H1 (cell line): ENCODE measurements at places on chromosomes 6 and 20. TPM values are rescaled to one million over a fixed set of nuclear protein-coding genes. Genes with fewer than 3 reads are reported as not detected.

LBP gene
- total RNA-seq, result 0.48 and 0.63 TPM in 2 replicates

SEL1L2 gene
- total RNA-seq, result not detected in 2 replicates

DNA sequence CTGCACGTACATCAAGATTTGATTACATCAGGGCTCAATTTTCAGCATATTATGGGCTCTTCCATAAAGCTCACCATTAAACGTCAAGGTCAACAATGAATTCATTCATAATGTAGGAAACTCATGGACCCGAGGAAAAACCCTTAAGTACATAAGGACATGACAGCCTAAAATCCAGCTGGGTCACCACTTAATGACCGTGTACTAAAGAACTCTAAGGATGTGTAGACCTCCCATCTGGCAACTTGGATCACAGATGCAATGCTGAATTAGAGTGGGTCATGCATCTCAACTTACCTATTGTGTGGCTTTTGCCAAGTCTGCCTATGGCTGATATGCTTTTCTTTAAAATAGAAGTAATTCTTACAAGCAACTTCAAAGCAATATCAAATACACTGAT, 26.7 kb upstream of the DEFB112 start:
- no peak for DNase-seq

DNA sequence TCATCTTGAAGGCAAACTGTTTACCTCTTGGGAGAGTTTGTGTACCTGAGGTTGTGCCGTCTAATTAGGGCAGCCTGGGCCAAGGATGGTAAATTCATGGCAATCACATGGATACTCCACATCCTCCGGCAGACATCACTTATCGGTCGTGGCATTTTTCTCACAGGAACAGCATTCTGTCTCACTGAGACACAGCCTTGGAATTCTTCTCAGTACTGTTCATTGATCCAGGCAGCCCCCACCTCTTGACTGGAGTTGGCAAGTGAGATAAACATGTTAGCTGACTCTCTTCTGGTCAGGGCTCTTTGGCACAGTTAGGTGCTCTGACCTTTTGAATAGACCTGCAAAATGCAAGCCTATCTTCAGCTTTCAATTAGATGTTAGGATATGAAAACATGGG, 511.4 kb upstream of the FLRT3 start:
- DNase-seq, result no peak

GRCh38 chr6:36826520-36827227, 12.6 kb downstream of the CPNE5 start:
- DNase-seq, result no peak

DNA sequence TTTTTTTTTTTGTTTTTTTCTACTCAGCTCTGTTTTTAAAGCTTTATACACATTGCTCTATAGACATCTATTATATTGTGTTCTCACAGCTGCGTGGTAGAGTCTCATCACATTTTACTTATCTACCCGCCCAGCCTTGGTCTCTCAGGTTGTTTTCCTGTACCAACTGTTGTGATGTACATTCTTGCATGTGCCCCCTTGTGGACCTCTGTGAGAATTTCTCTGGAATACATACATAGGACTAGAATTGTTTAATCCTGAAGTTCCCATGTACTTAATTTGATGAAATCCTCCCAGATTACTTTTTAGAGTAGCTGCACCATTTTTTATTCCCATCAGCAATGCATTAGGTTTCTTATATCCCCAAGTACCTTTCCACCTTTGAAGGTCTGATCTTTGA, 40.4 kb upstream of the TINAG start:
- DNase-seq, result no peak

GRCh38 chr6:3879194-3879952, 30.2 kb downstream of the FAM50B start:
- DNase-seq, result no peak

GRCh38 chr6:88599571-88599970, 363.8 kb downstream of the RNGTT start:
- no peak for DNase-seq
